ENCODE measurements at places on chromosomes 16 and 17. TPM values are rescaled to one million over a fixed set of nuclear protein-coding genes. Genes with fewer than 3 reads are reported as not detected.

GRCh38 chr17:42142371-42142896, 12.4 kb downstream of the RAB5C start:
- DNase-seq, result peak; percentile 86

- DNase-seq, result no peak
Measured at GRCh38 chr16:84111525-84111924, 5.2 kb downstream of the MBTPS1 start.

DNA sequence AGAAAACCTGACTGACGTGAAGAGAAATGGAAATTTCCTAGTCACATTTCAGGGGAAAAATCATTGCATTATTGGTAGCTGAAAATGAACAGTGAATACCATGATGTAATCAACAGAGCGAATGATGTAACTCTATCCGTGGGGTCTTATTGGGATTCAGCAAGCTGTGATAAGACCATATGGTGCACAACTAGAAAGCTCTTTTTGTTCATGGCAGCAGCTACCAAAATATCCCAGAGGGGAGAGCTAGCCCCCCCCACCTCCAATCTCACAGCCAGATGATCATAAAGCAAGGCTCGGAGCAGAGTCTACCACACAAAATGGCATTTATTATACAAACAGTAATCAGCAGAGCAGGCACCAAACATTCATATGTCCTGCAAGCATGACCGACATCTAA, 22.2 kb upstream of the DNAH17 start:
- DNase-seq, result no peak

DNA sequence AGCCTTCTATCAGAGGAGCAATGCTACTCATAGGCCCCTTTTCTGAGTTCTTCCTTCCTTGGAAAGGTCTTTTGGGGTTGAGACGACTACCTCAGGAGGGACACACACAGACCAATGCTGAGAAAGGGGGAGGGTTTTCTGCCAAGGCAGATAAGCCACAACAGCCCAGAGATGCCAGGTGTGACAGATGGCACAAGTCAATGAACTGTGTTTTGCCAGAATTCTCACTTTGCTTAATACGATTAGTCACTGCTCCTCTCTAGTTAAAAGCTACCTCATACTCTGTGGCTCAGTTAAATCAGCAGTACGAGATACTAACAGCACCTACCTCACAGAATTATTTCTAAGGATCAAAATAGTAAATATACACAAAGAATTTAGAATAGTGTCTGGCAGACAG, 8.0 kb downstream of the BRD7 start:
- DNase-seq, result no peak

Gene ENO3
- polyA plus RNA-seq, result 5,696 TPM

Gene TOP2A
- not detected for polyA plus RNA-seq

Gene AIPL1
- not detected for polyA plus RNA-seq

Data from psoas muscle (tissue), 8 donors.